ENCODE measurements at places on chromosomes 6 and 20.

DNA sequence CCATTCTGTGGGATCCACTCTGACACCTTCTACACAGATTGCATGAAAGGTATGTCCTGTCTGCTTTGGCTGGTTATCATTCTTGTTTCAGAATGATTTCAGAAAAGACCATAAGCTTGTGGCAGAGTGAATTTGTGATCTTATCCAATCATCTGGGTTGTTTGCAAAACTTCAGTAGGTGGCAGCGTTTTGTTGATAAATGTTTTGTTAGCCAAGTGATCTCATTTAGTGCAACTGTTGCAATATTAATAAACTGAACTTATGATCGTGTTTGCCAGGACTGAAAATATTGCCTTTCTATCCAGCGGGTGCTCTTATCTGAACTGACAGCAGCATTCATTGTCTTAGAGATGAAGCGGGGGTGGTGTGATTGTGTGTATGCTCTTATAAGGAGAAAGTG, 613.2 kb upstream of the NOX3 start:
- H3K27me3 ChIP-seq = no peaks in the 10 kb centered on the region
- H3K27ac ChIP-seq = no peak overlapping the region
- no peaks in the 10 kb centered on the region for H3K4me1 ChIP-seq
- H3K4me3 ChIP-seq = no peak overlapping the region
- no peaks in the 10 kb centered on the region for H3K36me3 ChIP-seq

DNA sequence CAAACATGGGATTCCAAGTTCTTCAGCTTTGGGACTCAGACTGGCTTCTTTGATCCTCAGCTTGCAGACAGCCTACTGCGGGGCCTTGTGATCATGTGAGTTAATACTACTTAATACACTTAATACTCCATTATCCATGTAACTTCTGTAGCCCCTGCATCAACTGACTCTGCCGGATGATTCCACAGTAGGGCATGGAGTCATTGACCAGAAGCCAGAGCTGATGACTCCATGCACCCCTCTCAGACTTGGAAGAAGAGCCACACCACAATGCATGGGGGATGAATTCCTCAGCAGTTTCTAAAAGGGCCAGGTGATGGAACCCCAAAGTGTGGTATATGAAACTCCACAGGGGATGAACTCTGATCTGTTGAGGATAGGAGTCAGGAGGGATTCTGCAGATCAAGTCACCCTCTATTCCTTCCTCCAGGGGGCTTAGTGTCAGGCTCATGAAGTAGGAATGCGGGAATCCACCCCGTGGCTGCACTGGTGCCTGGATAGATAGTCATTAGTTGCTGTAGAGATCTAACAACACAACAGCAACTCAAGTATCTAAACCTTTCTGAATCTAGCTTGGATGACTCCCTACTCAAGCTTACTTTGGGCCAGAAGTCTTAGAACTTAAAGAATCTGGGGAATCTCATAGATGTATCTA, 70.2 kb downstream of the GPR6 start:
- H3K36me3 ChIP-seq = no peaks in the 10 kb centered on the region
- H3K27ac ChIP-seq = no peak overlapping the region
- no peaks in the 10 kb centered on the region for H3K4me1 ChIP-seq
- H3K27me3 ChIP-seq = peaks cover 12% of the 10 kb centered on the region
- H3K4me3 ChIP-seq = no peak overlapping the region

DNA sequence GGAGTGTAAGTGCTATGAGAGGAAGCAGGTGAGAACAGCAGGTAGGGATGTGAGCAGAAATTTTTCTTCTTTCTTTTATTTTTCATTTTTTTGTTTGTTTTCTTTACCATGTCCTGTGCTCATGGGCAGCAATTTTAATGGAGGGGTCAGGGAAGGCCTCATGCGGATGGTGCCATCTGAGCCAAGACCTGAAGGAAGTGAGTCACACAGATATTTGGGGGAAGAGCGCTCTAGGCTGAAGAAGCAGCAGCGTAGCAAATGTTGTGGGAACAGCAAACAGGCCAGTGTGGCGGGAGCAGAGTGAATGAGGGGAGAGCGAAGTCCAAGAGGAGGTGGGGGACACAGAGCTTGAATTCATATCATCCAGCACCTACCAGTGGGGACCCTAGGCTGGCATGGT, 12.7 kb downstream of the SPDEF start:
- no peaks in the 10 kb centered on the region for H3K27me3 ChIP-seq
- H3K4me1 ChIP-seq = no peaks in the 10 kb centered on the region
- no peaks in the 10 kb centered on the region for H3K36me3 ChIP-seq
- no peak overlapping the region for H3K4me3 ChIP-seq
- DNase-seq = no peak
- H3K27ac ChIP-seq = no peak overlapping the region

DNA sequence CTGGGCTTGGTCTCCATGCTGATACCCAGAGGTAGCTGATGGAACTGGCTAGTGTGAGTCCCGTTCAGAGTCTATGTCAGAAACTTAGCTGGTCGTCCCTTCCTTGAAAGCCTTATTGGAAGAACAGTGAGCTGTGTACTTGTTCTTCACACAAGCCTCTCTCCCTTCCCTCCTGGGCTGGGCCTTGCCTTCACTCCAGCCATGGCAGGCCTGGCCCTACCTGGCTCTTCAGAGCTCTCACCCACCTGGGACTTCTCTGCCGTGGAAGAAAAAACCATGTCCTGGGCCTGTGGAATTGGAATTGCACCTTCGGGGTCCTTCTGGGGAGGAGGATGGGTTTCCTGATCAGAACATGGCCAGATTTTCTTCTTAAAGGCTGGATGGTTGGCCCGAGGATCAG, 20.3 kb upstream of the ZNF831 start:
- no peaks in the 10 kb centered on the region for H3K4me1 ChIP-seq
- no peaks in the 10 kb centered on the region for H3K36me3 ChIP-seq
- H3K27ac ChIP-seq = no peak overlapping the region
- H3K4me3 ChIP-seq = no peak overlapping the region
- no peaks in the 10 kb centered on the region for H3K27me3 ChIP-seq

DNA sequence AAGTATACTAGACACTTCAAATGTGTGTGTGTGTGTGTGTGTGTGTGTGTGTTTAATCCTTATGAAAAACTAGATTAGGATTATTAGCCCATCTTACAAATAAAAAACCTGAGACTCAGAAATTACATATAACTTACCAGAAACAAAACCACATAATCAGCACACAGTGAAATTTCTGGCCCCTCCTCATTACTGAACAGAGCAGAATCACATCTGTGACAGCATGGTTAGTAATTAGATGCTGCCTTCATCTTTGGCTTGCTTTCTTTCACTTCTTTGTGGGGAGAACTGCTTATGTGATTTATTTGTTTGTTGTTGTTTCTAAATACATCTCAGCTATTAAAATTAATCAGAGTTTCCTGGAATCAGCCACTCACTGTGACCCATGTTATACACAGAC, 267.1 kb downstream of the TENT5A start:
- H3K27me3 ChIP-seq = no peaks in the 10 kb centered on the region
- no peak overlapping the region for H3K27ac ChIP-seq
- H3K4me3 ChIP-seq = no peak overlapping the region
- no peaks in the 10 kb centered on the region for H3K4me1 ChIP-seq
- DNase-seq = no peak

- peaks cover 7% of the 10 kb centered on the region for H3K27me3 ChIP-seq
- DNase-seq = peak; percentile 42
- H3K4me1 ChIP-seq = peaks cover 2% of the 10 kb centered on the region
- H3K27ac ChIP-seq = no peak overlapping the region
- no peaks in the 10 kb centered on the region for H3K36me3 ChIP-seq
- no peak overlapping the region for H3K4me3 ChIP-seq
These were observed 45.1 kb downstream of the NOL4L start for GRCh38 chr20:32539817-32540675.

DNA sequence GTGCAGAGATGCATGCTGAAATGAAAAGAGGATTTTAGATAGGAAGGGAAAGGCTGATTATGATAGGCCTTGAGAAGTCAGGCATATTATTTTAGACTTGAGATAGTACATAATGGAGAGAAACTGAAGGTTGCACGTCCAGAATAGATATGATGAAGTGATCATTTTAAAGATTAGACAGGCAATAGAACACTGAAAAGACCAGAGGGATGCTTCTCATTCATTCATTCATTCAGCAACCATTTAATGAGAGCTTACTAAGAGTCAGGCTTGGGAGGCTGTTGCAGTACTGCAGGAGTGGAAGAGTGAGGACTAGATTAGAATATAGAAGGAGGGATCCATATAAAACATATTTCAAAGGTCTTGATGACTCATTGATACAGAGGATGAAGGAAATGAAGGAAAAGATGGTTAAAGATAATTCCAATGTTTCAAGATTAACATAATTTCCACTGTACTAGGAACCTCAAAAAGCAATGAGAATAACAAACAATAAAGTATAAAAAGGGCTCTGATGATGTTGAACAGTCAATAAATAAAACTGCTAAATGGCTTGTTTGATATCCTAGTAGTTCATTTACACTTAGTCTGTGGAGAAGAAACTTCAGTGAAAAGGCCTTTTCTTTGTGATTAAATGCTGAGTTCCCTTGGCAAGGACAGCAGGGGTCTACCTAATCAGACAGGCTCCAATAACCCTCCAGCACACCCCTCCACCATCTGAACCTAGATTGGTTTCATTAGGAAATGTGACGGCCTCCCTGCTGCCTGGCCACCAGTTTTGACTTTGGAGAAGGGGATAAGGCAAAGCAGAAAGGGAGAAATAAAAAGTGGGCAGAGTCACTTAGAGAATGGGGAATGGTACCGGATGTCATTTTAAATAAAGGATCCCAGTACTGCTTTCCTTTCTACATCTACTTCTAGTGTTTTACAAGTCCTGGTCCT, 5.3 kb upstream of the FBXO9 start:
- H3K36me3 ChIP-seq = no peaks in the 10 kb centered on the region
- H3K27ac ChIP-seq = no peak overlapping the region
- no peaks in the 10 kb centered on the region for H3K4me1 ChIP-seq
- H3K4me3 ChIP-seq = peak overlapping the region; percentile 97
- no peaks in the 10 kb centered on the region for H3K27me3 ChIP-seq
- no peak for DNase-seq

DNA sequence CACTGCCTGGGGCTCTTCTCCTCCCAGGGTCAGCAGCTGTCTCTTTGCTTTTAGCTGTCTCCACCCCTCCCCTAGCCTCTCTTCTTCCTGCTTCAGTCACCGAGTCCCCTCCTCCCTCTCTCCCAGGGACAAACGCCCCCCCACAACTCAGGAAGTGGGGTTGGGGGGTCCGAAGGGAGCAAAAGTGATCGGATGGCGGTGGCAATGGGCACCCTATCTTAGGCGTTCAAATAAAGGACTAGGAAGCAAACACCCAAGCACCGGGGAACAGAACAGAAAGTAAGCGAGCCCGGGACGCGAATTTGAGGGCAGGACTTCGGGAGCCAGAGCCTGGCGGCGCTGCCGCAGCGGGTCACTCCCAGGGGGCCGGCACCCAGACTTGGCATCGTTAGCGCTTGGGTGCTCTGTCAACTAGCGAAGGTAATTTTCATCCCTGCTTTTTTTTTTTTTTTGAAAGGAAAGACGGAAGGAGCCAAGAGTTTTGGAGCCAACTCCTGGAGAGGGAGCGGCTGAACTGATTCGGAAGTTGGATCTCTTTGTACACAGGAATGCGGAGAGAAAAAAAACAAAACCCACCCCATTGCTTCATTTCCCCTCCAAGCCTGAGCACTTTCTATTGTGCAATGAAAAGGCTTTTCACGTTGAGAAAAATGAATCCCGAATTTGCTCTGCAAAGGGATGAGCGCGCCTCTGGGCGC, 815 bp upstream of the ITPR3 start:
- H3K4me3 ChIP-seq = peak overlapping the region; percentile 86
- peak; percentile 76 for DNase-seq
- no peaks in the 10 kb centered on the region for H3K36me3 ChIP-seq
- H3K27ac ChIP-seq = no peak overlapping the region

DNA sequence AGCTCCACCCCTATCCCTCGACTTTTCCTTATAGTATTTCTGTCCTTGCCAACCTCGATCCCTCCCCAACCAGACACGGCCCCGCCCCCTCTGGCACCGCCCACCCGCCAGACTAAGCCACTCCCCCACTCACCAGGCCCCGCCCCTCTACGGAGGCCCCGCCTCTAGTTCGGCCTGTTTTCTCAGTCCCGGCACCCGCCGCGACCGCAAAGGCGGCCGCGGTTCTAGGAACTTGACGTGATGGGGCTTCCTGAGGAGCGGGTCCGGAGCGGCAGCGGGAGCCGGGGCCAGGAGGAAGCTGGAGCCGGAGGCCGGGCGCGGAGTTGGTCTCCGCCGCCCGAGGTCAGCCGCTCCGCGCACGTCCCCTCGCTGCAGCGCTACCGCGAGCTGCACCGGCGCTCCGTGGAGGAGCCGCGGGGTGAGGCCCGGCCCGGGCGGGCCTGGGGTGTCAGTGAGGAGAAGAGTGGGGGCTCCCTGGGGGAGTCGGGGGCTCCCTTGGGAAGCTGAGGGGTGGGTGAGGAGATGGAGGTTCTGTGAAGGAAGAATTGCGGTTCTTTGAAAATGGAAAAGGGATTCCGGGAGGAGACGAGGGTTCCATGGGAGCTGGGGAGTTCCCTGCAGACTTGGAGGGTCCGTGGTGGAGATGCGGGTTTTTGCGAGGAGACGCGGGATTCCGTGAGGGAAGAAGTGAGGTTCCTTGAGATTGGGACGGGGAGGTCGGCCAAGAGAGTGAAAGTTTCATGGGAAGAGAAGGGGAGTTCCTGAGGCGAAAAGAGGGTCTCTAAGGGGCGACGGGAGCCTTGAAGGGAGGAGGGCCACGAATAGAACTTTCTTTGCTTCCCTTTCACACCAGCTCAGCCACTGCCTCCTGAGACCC, at the start of gene ACSS2:
ACSS2 (plus strand) TSS at position 207 of the 877 bp plus-strand sequence; CDS start at position 241, 34 bp downstream.
- no peaks in the 10 kb centered on the region for H3K36me3 ChIP-seq
- no peak within 1 kb of the TSS for H3K27ac ChIP-seq

- no peak overlapping the region for H3K4me3 ChIP-seq
- no peak overlapping the region for H3K27ac ChIP-seq
- H3K4me1 ChIP-seq = no peaks in the 10 kb centered on the region
- no peaks in the 10 kb centered on the region for H3K27me3 ChIP-seq
These were observed 55.1 kb downstream of the SAMD3 start for GRCh38 chr6:130167655-130168054.

DNA sequence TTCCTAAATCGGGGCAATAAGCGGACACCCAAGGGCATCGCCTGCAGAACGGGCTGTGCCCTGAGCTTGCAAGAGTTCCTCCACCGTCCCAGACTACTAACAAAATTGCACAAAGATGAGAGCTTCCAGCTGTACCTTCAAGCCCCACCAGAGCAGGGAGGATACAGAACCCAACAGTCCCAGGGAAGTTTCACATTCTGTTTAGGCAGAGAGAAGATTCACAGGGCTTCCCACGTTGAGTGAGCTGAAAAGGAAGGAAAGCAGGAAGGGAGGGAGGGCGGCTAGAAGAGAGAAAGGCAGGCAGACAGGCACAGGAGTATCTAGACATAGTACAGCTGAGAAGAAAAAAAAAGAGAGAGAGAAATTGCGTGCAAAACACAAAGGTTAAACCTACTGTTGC, 112.6 kb upstream of the AFDN start:
- H3K27me3 ChIP-seq = peaks cover 24% of the 10 kb centered on the region
- H3K4me1 ChIP-seq = no peaks in the 10 kb centered on the region
- H3K4me3 ChIP-seq = no peak overlapping the region

- no peaks in the 10 kb centered on the region for H3K4me1 ChIP-seq
- no peak for DNase-seq
- H3K4me3 ChIP-seq = no peak overlapping the region
These were observed 48.0 kb upstream of the SDHAF4 start for GRCh38 chr6:70518723-70519122.

GRCh38 chr6:125112934-125113333, 40.6 kb upstream of the TPD52L1 start:
- H3K27ac ChIP-seq = no peak overlapping the region
- H3K4me3 ChIP-seq = no peak overlapping the region
- no peaks in the 10 kb centered on the region for H3K4me1 ChIP-seq
- no peak for DNase-seq
- no peaks in the 10 kb centered on the region for H3K36me3 ChIP-seq
- H3K27me3 ChIP-seq = no peaks in the 10 kb centered on the region

GRCh38 chr6:61134028-61134427, 1152.0 kb downstream of the KHDRBS2 start:
- H3K27ac ChIP-seq = no peak overlapping the region
- H3K4me1 ChIP-seq = no peaks in the 10 kb centered on the region
- DNase-seq = no peak

Data from endodermal cell (in vitro differentiated cells).